ENCODE measurements at places on chromosomes 1 and 21. TPM values are rescaled to one million over a fixed set of nuclear protein-coding genes. Genes with fewer than 3 reads are reported as not detected.
A peak's percentile ranks its signal among the peaks of the same experiment; 100 is the strongest.

Gene STYXL2
- total RNA-seq = not detected

Gene RHD
- total RNA-seq = not detected

Gene RGS4
- total RNA-seq = 130 TPM

Gene ATP6V1G3
- 0.36 TPM for total RNA-seq

Gene FMO2
- total RNA-seq = 2.7 TPM

Gene CHRM3
- 0.29 TPM for total RNA-seq

Gene ATAD3C
- under 0.01 TPM for total RNA-seq

Gene OR10Z1
- total RNA-seq = not detected

DNA sequence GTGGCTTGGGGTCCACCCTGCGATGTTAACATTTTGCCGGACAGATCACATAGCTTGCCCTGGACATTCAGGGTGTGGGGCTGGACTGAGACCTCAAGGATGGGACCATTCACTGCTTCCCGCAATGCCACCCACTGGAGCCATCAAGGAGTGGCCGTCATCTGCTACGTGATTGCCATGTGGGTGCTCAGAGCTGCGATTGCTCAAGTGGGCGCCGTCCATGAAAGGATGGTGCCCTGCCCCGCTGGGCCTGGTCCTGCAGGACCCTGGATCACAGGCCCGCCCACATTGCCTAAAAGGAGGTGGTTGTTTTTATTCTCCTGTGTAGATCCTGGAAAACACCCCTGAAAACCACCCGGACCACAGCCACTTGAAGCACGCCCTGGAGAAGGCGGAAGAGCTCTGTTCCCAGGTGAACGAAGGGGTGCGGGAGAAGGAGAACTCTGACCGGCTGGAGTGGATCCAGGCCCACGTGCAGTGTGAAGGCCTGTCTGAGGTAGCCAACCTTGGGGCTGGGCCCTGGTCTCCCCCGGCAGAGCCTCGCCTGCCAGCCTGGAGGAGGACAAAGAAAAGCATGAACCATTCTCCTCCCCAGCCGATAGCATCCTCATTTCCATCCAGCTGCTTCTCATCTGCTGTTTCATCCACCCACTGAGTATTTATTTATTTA lies 40.4 kb downstream of the ATP5PO start:
- H3K27me3 ChIP-seq = no peaks in the 10 kb centered on the region
- no peak overlapping the region for H3K27ac ChIP-seq
- DNase-seq = no peak
- H3K4me3 ChIP-seq = no peak overlapping the region
- no peaks in the 10 kb centered on the region for H3K36me3 ChIP-seq

- no peaks in the 10 kb centered on the region for H3K36me3 ChIP-seq
- no peak overlapping the region for H3K27ac ChIP-seq
- no peaks in the 10 kb centered on the region for H3K27me3 ChIP-seq
- peaks cover 8% of the 10 kb centered on the region for H3K4me1 ChIP-seq
- no peak overlapping the region for H3K4me3 ChIP-seq
- DNase-seq = no peak
Observed at GRCh38 chr1:114355240-114355639, 155.8 kb downstream of the TRIM33 start.

- H3K4me3 ChIP-seq = no peak overlapping the region
- no peaks in the 10 kb centered on the region for H3K27me3 ChIP-seq
- no peaks in the 10 kb centered on the region for H3K36me3 ChIP-seq
- no peak for DNase-seq
- H3K4me1 ChIP-seq = peaks cover 16% of the 10 kb centered on the region
Observed at GRCh38 chr1:204042516-204042915, 30.4 kb upstream of the SOX13 start.

DNA sequence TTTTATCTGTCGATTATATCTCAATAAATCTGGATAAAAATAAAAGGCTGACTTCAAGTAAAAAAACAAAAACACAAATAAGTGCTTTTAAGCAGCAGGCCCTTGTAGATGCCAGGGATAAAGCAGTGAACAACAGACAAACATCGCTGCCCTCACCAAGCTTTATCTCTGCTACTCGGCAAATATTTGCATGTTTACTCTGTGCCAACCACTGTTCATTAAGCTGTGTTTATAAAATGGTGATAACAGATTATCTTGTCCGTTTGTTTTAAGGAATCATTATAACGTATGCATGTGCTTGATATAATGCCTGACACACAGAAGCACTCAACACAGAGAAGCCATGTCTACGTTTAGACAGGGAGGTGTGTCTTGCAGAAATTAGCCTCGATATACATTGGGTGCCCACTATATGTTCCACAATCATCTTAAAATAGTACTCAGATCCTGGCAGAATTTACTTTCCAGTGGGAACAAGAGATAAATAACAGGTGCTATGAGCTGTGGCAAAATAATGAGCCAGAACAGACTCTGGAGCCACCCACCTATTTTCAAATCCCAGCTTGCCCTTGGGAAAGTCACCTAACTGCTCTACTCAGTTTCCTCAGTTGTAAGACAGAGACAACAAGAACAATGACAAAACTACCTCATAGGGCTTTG lies 47.2 kb downstream of the TRIT1 start:
- no peaks in the 10 kb centered on the region for H3K4me1 ChIP-seq
- peaks cover 33% of the 10 kb centered on the region for H3K36me3 ChIP-seq
- DNase-seq = no peak
- H3K4me3 ChIP-seq = no peak overlapping the region
- H3K27ac ChIP-seq = no peak overlapping the region

DNA sequence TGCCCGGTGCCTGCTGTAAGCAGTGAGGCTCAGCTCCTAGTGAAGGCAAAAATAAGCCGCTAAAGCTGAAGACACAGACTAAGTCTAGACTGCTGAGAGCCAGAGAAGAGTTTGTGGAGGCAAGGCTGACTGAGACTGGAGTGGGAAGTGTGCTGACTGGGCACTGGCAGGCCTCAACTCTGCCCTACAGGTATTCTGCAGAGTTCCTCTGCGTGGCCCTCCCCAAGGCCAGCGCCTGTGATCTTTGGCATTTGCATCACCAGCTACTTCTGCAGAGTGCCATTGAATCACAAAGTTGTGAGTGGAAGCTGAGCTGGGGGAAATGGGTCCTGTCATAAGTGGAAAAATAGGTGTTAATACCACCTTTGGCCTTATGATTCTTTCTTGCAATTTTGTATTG lies 905.7 kb downstream of the PLA2G4A start:
- no peaks in the 10 kb centered on the region for H3K36me3 ChIP-seq
- H3K4me3 ChIP-seq = no peak overlapping the region
- no peak for DNase-seq
- no peaks in the 10 kb centered on the region for H3K27me3 ChIP-seq

- H3K4me3 ChIP-seq = no peak overlapping the region
- H3K27ac ChIP-seq = no peak overlapping the region
- peaks cover 33% of the 10 kb centered on the region for H3K36me3 ChIP-seq
- H3K27me3 ChIP-seq = no peaks in the 10 kb centered on the region
- peaks cover 26% of the 10 kb centered on the region for H3K4me1 ChIP-seq
Observed at GRCh38 chr1:43982808-43983207, 3.8 kb downstream of the B4GALT2 start.

- no peaks in the 10 kb centered on the region for H3K27me3 ChIP-seq
- no peaks in the 10 kb centered on the region for H3K36me3 ChIP-seq
- DNase-seq = no peak
- no peak overlapping the region for H3K4me3 ChIP-seq
- no peak overlapping the region for H3K27ac ChIP-seq
- peaks cover 16% of the 10 kb centered on the region for H3K4me1 ChIP-seq
Observed at GRCh38 chr21:37873655-37874054, 42.6 kb downstream of the KCNJ6 start.

- no peak for DNase-seq
- H3K27me3 ChIP-seq = no peaks in the 10 kb centered on the region
- H3K4me1 ChIP-seq = no peaks in the 10 kb centered on the region
- no peak overlapping the region for H3K27ac ChIP-seq
- no peak overlapping the region for H3K4me3 ChIP-seq
Observed at GRCh38 chr1:177567393-177567792, 396.6 kb downstream of the BRINP2 start.

DNA sequence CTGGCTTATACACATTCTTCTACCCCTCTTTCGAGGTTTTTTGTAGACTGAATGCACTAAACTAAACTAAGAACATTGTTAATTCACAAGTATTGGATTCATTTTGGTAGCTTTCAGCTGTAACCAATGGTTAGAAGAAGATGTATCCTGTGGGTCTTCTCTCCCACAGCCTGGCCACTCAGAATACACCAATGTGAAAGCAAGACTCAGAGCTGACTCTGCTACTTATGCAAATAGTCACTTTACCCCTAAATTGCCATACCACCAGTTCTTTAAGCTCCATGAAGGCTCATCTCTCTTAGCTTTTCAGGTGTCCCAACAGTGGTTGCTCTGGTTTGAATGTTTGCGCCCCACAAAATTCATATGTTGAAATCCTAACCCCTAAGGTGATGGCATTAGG lies 60.1 kb downstream of the RGS13 start:
- no peaks in the 10 kb centered on the region for H3K36me3 ChIP-seq
- no peaks in the 10 kb centered on the region for H3K27me3 ChIP-seq
- H3K4me3 ChIP-seq = no peak overlapping the region
- no peak for DNase-seq

- no peak for DNase-seq
- peaks cover 12% of the 10 kb centered on the region for H3K27me3 ChIP-seq
- no peaks in the 10 kb centered on the region for H3K36me3 ChIP-seq
- no peak overlapping the region for H3K27ac ChIP-seq
Observed at GRCh38 chr21:33089395-33090119, 19.6 kb downstream of the OLIG1 start.

- H3K4me1 ChIP-seq = peaks cover 1% of the 10 kb centered on the region
- no peak overlapping the region for H3K27ac ChIP-seq
- no peak for DNase-seq
- peaks cover 11% of the 10 kb centered on the region for H3K36me3 ChIP-seq
- no peaks in the 10 kb centered on the region for H3K27me3 ChIP-seq
Observed at GRCh38 chr1:162740755-162741154, 49.7 kb upstream of the HSD17B7 start.

DNA sequence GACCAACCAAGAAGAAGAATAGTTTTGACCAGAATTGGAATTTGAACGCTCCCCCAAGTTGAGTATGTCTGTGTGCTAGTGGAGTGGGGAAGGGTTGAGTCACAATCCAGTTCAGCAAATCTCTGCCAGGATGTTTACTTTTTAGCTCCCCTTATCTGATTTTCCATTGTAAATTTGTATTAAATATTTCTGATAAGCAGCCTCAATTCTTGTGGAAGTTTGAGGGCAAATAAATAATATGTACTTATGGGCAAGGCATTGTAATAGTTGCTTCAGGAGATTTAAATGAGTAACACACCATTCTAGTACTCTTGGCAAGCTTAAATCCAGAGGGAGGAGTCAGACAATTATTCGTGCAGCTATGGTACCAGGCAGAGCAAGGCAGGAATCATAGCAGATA lies 14.4 kb downstream of the CXADR start:
- H3K4me3 ChIP-seq = no peak overlapping the region
- no peaks in the 10 kb centered on the region for H3K27me3 ChIP-seq
- peak; percentile 35 for DNase-seq
- H3K27ac ChIP-seq = no peak overlapping the region
- H3K4me1 ChIP-seq = no peaks in the 10 kb centered on the region
- no peaks in the 10 kb centered on the region for H3K36me3 ChIP-seq

DNA sequence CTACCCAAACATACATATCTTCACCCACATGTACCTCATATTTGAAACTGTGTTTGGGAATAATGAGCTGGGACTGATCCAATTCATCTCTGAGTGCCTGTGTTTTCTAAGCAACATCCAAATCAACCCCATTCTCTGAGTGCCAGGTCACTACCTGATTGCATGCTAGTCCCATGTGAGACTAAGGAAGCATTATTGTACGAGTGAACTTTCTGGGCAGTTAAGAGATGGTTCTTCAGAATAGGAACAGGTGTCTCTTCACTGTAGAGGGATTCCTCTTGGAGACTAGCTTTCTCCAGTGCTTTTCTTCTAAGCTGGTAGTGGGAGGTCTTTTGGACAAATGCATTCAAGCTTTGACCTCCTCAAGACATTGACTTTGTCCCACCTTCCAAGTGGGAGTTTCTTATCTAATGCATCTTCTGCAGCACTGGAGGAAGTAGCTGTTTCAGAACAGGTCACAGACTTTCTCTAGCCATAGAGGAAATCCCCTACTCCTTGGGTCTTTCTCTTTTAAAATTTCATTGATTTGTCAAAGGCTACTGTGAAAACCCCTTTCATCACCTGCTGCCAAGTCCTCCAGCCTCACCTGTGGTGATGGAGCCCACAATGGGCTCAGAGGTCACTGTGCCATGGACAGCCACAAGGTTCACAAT lies 172.0 kb upstream of the KIAA0040 start:
- no peaks in the 10 kb centered on the region for H3K4me1 ChIP-seq
- H3K27me3 ChIP-seq = no peaks in the 10 kb centered on the region
- peak; percentile 11 for DNase-seq
- H3K27ac ChIP-seq = no peak overlapping the region
- no peak overlapping the region for H3K4me3 ChIP-seq

- H3K27me3 ChIP-seq = no peaks in the 10 kb centered on the region
- H3K27ac ChIP-seq = no peak overlapping the region
- no peaks in the 10 kb centered on the region for H3K4me1 ChIP-seq
- peak; percentile 18 for DNase-seq
Observed at GRCh38 chr1:224317383-224318045, 12.5 kb downstream of the NVL start.

DNA sequence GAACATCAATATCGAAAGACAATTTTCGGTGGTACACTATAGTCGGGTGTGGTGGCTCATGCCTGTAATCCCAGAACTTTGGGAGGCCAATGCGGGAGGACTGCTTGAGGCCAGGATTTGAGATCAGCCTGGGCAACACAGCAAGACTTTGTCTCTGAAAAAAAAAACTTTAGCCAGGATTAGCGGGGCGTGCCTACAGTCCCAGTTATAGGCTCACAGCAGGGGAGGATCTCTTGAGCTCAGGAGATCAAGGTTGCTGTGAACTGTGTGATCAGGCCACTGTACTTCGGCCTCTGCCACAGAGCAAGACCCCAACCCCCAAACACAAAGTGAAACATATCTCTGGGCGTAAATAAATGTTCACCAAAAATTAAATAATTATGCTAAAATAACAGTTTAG lies 1.6 kb downstream of the TADA1 start:
- no peaks in the 10 kb centered on the region for H3K36me3 ChIP-seq
- no peaks in the 10 kb centered on the region for H3K27me3 ChIP-seq
- no peak for DNase-seq

DNA sequence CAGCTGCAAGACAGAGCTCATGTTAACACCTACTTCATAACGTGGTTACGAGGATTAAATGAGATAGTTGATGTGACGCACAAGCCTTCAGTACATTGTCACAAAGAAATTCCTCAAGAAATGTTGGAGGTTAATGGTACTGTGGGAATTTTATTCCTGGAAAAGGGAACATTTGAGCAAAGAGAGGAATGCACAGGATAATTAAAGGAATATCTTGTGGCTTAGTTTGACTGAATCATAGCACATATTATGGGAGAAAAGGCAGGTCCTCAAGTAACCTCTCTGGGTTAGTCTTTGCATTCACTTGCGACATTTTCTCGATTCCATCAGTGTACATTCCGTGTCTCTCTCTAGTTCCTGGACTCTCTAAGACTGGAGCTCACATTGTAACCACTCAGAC lies 300.2 kb upstream of the DUSP10 start:
- peak; percentile 70 for DNase-seq
- H3K27me3 ChIP-seq = no peaks in the 10 kb centered on the region
- no peaks in the 10 kb centered on the region for H3K36me3 ChIP-seq
- H3K4me1 ChIP-seq = peaks cover 23% of the 10 kb centered on the region
- H3K4me3 ChIP-seq = no peak overlapping the region

Data from osteoblast (primary cell).